ENCODE measurements at places on chromosomes 7 and 10.
A peak's percentile ranks its signal among the peaks of the same experiment; 100 is the strongest.

DNA sequence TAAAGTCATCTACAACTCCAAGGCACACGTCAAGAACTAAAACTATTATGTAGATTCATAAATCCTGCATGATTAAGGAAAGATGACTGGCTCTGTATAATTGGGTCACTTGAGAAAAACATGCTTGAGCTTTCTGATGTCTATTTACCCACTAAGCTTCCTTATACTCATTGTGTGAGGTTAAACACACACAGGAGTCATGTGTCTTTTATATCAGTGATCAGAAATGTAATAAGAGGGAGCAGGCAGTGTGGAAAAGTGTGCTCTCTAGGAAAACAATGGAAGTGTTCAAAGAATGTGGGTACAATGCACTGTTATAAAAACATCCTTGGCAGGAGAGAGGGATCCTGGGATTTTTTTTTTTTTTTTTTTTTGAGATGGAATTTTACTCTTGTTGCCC, 108.6 kb upstream of the ARID5B start:
- no peaks in the 10 kb centered on the region for H3K4me1 ChIP-seq
- no peak for DNase-seq
- no peak overlapping the region for H3K4me3 ChIP-seq
- H3K27ac ChIP-seq = no peak overlapping the region

DNA sequence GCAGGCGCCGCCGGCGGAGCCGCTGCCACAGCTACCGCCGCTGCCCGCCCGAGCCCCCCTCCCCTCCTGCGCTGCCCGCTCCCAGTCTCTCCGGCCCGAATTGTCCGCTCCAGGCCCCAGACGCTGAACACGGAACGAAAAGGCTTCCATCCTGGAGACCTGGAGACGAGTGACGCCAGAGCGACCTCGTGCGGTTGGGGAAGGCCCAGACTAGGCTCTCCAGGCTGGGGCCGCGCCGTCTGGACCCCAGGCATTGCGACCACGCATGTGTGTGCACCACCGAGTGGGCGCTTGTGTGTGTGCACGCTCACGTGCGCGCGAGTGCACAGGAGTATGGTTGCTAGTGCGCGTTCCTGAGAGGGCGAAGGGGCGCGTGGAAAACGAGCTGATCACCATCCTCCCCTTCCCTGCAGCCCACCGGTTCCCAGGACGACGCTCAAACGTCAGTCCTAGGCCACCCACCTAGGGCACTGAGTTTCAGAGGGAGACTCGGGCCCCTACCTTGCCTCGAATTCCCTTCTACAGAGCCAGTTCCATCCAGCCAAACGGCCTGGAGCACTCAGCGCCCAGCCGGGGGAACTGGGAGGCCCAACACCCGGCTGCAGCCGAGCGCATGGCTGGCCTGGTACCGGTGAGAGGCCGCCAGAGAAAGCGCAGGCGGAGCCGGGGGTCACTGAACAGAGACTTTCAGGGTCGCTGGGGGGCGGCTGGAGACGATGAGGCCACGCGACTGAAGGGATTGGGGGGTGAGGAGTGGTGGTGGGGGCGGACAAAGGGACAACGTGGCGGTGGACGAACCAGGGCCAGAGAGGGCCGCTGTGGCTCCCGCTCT, 11.6 kb downstream of the LBX1 start:
- no peaks in the 10 kb centered on the region for H3K36me3 ChIP-seq
- peaks cover 37% of the 10 kb centered on the region for H3K4me1 ChIP-seq
- DNase-seq = no peak
- no peak overlapping the region for H3K27ac ChIP-seq
- H3K27me3 ChIP-seq = peaks cover 90% of the 10 kb centered on the region

DNA sequence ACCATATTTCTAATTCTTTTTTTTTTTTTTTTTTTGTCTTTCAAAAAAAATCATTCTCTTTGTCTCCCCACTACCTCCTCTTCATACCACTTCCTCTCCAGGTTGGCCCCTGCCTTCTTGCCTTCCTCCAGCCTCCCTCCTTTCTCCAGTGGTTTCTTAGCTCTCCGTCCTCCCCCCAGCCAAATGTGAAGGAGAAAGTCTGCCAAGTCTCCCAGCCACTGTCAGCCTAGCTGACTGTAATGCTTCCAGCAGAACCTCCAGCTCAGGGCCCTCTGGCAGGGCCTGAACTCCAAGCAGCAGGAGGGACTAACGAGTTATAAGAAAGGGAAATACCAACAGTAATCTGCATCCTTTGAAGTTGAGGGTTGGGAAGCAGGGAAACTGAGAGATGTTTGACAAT, 35.5 kb upstream of the BICC1 start:
- H3K27ac ChIP-seq = no peak overlapping the region
- no peaks in the 10 kb centered on the region for H3K36me3 ChIP-seq
- H3K4me3 ChIP-seq = no peak overlapping the region
- H3K27me3 ChIP-seq = peaks cover 35% of the 10 kb centered on the region
- peaks cover 4% of the 10 kb centered on the region for H3K4me1 ChIP-seq
- DNase-seq = no peak

GRCh38 chr10:47346581-47347302, 1.4 kb upstream of the RBP3 start:
- no peaks in the 10 kb centered on the region for H3K4me1 ChIP-seq
- no peak for DNase-seq
- H3K36me3 ChIP-seq = no peaks in the 10 kb centered on the region
- no peak overlapping the region for H3K27ac ChIP-seq
- no peaks in the 10 kb centered on the region for H3K27me3 ChIP-seq

DNA sequence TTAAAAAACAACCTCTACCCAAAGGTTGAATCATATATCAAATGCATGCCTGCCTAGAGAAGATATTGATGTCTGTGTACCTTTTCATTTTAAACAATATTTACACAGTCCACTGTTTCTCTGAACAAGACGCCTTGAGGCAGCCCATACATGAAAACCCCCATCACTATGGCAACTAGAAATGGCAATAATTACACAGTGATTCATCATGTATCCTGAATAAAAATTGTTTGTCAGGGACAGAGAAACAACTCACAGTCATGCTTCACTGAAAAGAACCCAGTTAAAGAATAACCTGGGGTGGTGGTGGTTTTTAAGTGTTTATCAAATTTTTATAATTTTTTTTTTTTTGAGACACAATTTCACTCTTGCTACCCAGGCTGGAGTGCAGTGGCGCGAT, 19.7 kb downstream of the DNAJC12 start:
- no peaks in the 10 kb centered on the region for H3K36me3 ChIP-seq
- no peak overlapping the region for H3K27ac ChIP-seq
- no peak overlapping the region for H3K4me3 ChIP-seq
- H3K4me1 ChIP-seq = no peaks in the 10 kb centered on the region

GRCh38 chr10:79264942-79265341, 82.3 kb upstream of the PPIF start:
- H3K4me1 ChIP-seq = peaks cover 19% of the 10 kb centered on the region
- H3K27ac ChIP-seq = no peak overlapping the region
- no peak overlapping the region for H3K4me3 ChIP-seq
- DNase-seq = no peak
- H3K27me3 ChIP-seq = no peaks in the 10 kb centered on the region

- no peak overlapping the region for H3K27ac ChIP-seq
- H3K4me1 ChIP-seq = no peaks in the 10 kb centered on the region
- no peaks in the 10 kb centered on the region for H3K36me3 ChIP-seq
- no peaks in the 10 kb centered on the region for H3K27me3 ChIP-seq
Measured at GRCh38 chr7:107111196-107111595, 57.6 kb upstream of the HBP1 start.

GRCh38 chr10:48748573-48748972, 63.9 kb downstream of the WDFY4 start:
- no peak overlapping the region for H3K4me3 ChIP-seq
- H3K27me3 ChIP-seq = no peaks in the 10 kb centered on the region
- H3K27ac ChIP-seq = no peak overlapping the region
- H3K4me1 ChIP-seq = no peaks in the 10 kb centered on the region
- no peaks in the 10 kb centered on the region for H3K36me3 ChIP-seq
- no peak for DNase-seq

DNA sequence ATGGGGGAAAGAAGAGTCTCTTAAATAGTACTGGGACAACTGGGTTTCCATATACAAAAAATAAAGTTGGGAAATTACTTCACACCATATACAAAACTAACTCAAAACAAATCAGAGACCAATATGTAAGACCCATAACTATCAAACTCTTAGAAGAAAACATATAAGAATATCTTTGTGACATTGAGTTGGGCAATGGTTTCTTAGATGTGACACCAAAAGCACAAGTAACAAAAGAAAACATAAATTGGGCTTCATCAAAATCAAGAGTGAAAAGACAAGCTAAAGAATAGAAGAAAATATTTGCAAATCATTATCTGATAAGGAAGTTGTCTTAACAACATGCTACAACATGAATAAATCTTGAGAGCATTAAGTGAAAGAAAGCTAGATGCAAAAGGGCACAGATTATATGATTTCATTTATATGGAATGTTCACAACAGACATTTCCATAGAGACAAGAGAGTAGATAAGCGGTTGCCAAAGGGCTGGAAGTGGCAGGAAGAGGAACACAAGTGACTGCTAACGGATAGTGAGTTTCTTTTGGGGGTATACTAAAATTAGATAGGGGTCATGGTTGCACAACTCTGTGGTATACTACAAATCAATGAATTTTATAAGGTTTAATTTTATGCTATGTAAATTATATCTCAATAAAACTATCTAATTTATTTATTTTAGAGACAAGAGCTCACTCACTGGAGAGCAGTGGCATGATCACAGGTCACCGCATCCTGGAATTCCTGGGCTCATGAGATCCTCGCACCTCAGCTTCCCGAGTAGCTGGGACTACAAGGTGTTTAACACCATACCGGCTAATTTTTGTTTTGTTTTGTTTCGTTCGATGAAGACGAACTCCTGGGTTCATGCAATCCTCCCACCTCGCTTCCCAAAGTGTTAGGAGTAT, 35.4 kb downstream of the JMJD1C start:
- DNase-seq = no peak
- no peak overlapping the region for H3K4me3 ChIP-seq
- no peaks in the 10 kb centered on the region for H3K27me3 ChIP-seq
- H3K4me1 ChIP-seq = peaks cover 46% of the 10 kb centered on the region
- peaks cover 6% of the 10 kb centered on the region for H3K36me3 ChIP-seq
- peak overlapping the region; percentile 22 for H3K27ac ChIP-seq

GRCh38 chr7:15802425-15802824, 115.9 kb upstream of the MEOX2 start:
- H3K4me1 ChIP-seq = no peaks in the 10 kb centered on the region
- H3K27ac ChIP-seq = no peak overlapping the region
- no peak for DNase-seq

GRCh38 chr10:122044045-122044661, 55.2 kb downstream of the TACC2 start:
- no peak overlapping the region for H3K4me3 ChIP-seq
- H3K4me1 ChIP-seq = no peaks in the 10 kb centered on the region
- DNase-seq = no peak
- H3K27ac ChIP-seq = no peak overlapping the region

- no peak overlapping the region for H3K4me3 ChIP-seq
- H3K27ac ChIP-seq = no peak overlapping the region
- H3K36me3 ChIP-seq = no peaks in the 10 kb centered on the region
- peaks cover 6% of the 10 kb centered on the region for H3K27me3 ChIP-seq
Measured at GRCh38 chr10:69685802-69686585, 55.9 kb downstream of the FAM241B start.

DNA sequence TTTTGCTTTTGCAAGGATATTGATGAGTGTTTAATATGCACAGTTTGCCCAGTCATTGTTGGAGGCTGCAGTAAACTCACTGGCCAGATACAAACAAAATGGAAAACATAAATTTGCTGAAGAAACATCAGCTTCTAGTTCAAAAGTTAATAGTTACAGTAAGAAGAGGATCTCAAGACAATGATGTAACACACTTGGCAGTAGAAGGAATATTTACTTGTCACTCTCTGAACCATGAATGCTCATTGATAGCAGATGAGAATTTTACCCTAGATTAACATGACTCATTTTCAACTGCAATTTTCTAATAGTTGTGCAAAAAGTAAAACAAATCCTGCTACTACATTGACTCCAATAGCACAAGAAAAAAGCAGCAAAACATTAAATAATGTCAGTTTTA, 47.7 kb downstream of the VWC2 start:
- H3K27ac ChIP-seq = no peak overlapping the region
- H3K27me3 ChIP-seq = peaks cover 2% of the 10 kb centered on the region
- H3K4me3 ChIP-seq = no peak overlapping the region
- H3K4me1 ChIP-seq = no peaks in the 10 kb centered on the region
- no peaks in the 10 kb centered on the region for H3K36me3 ChIP-seq
- DNase-seq = no peak

- H3K4me3 ChIP-seq = no peak overlapping the region
- no peak for DNase-seq
- no peaks in the 10 kb centered on the region for H3K27me3 ChIP-seq
- no peak overlapping the region for H3K27ac ChIP-seq
- no peaks in the 10 kb centered on the region for H3K4me1 ChIP-seq
Measured at GRCh38 chr7:148042935-148043631, 547.5 kb upstream of the C7orf33 start.

- no peaks in the 10 kb centered on the region for H3K27me3 ChIP-seq
- DNase-seq = no peak
- peaks cover 28% of the 10 kb centered on the region for H3K4me1 ChIP-seq
- H3K27ac ChIP-seq = no peak overlapping the region
- H3K36me3 ChIP-seq = peaks cover 35% of the 10 kb centered on the region
Measured at GRCh38 chr7:133364959-133365690, 112.2 kb downstream of the EXOC4 start.

- H3K36me3 ChIP-seq = no peaks in the 10 kb centered on the region
- no peak for DNase-seq
- H3K4me1 ChIP-seq = peaks cover 18% of the 10 kb centered on the region
- H3K27me3 ChIP-seq = no peaks in the 10 kb centered on the region
- H3K27ac ChIP-seq = peak overlapping the region; percentile 78
- peak overlapping the region; percentile 73 for H3K4me3 ChIP-seq
Measured at GRCh38 chr7:127404286-127405072, 12.0 kb upstream of the ZNF800 start.

DNA sequence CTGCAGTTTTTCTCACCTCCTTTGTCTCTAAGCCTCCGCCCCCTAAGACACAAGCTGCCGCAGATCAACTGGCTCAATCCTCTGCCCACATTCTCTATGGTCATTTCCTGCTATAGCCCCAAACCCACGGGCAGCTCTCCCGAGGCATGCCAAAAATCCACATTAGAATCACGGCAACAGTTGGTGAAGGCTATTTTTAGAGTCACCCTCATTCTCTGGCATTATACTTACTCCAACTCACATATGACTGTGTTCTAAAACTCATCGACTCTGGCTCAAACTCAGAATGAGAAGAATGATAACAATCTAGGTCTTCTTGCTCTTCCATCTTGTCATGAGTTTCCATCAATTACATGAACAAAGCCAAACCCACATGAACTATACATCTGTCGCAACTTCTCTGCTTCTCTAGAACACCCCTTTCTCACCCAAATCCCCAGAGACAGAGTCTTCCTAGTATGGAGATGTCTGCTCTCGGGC, 10.9 kb upstream of the KIAA1549 start:
- H3K27ac ChIP-seq = no peak overlapping the region
- peaks cover 24% of the 10 kb centered on the region for H3K27me3 ChIP-seq
- H3K4me1 ChIP-seq = no peaks in the 10 kb centered on the region

GRCh38 chr7:139674341-139674740, 103.5 kb downstream of the HIPK2 start:
- H3K4me1 ChIP-seq = peaks cover 19% of the 10 kb centered on the region
- DNase-seq = no peak
- no peaks in the 10 kb centered on the region for H3K27me3 ChIP-seq
- no peak overlapping the region for H3K27ac ChIP-seq

GRCh38 chr10:33336582-33337325, 2.3 kb upstream of the NRP1 start:
- DNase-seq = no peak
- H3K4me1 ChIP-seq = peaks cover 3% of the 10 kb centered on the region
- H3K36me3 ChIP-seq = no peaks in the 10 kb centered on the region
- H3K27ac ChIP-seq = no peak overlapping the region
- H3K4me3 ChIP-seq = peak overlapping the region; percentile 80
- peaks cover 46% of the 10 kb centered on the region for H3K27me3 ChIP-seq

GRCh38 chr10:125868372-125868975, 12.6 kb downstream of the DHX32 start:
- no peaks in the 10 kb centered on the region for H3K36me3 ChIP-seq
- no peaks in the 10 kb centered on the region for H3K27me3 ChIP-seq
- peak; percentile 6 for DNase-seq
- no peak overlapping the region for H3K27ac ChIP-seq
- no peak overlapping the region for H3K4me3 ChIP-seq
- peaks cover 2% of the 10 kb centered on the region for H3K4me1 ChIP-seq
